ENCODE measurements at places on chromosomes 3 and 15. TPM values are rescaled to one million over a fixed set of nuclear protein-coding genes. Genes with fewer than 3 reads are reported as not detected.

CAMKV gene
- 0.21 TPM for total RNA-seq

CPB1 gene
- total RNA-seq = not detected

ETV5 gene
- total RNA-seq = 24.1 TPM

CHRM5 gene
- total RNA-seq = not detected

MB21D2 gene
- total RNA-seq = 5.0 TPM

SFMBT1 gene
- total RNA-seq = 7.3 TPM

UBE2E2 gene
- total RNA-seq = 42.8 TPM

CHST13 gene
- 0.78 TPM for total RNA-seq

PAK6 gene
- total RNA-seq = 0.71 TPM

NR1I2 gene
- total RNA-seq = not detected

MANF gene
- total RNA-seq = 99.6 TPM

SQOR gene
- 79.3 TPM for total RNA-seq

GADL1 gene
- total RNA-seq = not detected

USP3 gene
- 44.3 TPM for total RNA-seq

CKMT1B gene
- total RNA-seq = 5.1 TPM

ZNF501 gene
- not detected for total RNA-seq

ITGB5 gene
- 419 TPM for total RNA-seq

SEMA6D gene
- total RNA-seq = not detected

TMEM207 gene
- total RNA-seq = not detected

PLCB2 gene
- total RNA-seq = 0.77 TPM

SOX14 gene
- total RNA-seq = not detected

SENP2 gene
- total RNA-seq = 20.9 TPM

NEDD4 gene
- total RNA-seq = 75.5 TPM
